ENCODE measurements at places on chromosomes 7 and 10.

- DNase-seq = no peak
These were observed 86.0 kb downstream of the HIP1 start for GRCh38 chr7:75652788-75653187.

GRCh38 chr7:24755541-24756407 is 1.5 kb downstream of the GSDME start:
- no peak for DNase-seq

DNA sequence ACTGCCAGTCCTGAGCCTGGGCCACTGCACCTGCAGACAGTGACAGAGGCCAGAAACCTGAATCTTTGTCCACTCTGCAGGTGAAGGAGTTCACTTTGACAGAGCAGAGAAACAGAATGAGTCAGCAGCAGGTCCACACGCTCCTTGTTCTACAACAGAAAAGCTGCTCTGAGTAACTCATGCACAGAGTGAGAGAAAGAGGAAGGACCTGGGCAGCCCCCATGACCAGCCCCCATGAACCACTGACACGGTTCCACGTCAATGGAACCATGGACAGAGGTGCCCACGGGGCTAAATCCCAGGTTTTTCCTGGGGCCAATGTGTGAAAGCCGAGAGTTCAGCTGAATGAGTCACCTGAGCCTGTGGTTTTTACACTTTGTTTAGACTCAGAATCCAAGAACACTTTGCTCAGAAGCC is 40.8 kb upstream of the CTBP2 start:
- peak; percentile 4 for DNase-seq

- no peak for DNase-seq
These were observed 197.6 kb upstream of the STK17A start for GRCh38 chr7:43385309-43385680.

DNA sequence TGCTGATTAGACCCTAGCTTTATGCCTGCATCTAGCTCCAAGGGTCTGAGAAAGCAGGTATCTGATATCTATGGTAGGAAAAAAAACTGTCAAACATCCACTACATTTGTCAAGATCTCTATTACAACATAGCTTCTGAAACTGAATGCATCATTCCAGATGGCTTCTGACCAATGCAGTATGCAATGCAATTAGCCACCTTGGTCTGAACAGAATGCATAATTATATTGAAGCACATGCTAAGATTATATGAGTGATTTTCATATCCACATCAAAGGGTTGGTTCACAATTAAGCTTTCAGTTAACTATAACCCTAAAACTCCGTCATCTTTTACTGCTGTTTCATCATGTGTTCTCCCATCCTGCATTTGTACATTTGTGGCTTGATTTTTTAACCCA is 271.4 kb downstream of the POLR1F start:
- no peak for DNase-seq

- DNase-seq = no peak
These were observed 65.8 kb upstream of the ZEB1 start for GRCh38 chr10:31253237-31253636.

DNA sequence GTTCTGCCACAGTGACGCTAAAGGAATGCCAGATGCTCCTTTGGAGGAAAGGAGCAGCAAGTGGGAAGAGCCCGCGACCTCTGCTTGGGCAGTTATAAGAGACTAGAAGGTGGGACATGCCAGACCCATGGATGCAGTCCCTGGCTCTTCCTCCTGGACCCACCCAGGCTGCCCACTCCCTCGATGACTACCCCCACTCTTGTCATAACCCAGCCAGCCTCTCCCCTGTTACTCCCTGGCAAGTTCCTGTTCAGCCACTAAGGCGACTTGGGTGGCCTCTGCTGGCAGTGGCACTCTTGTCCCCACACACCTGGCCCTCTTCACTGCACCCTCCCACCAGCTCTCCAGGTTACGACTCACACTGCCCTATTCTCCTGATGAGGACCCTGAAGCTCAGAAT is 33.5 kb downstream of the COL13A1 start:
- DNase-seq = no peak

DNA sequence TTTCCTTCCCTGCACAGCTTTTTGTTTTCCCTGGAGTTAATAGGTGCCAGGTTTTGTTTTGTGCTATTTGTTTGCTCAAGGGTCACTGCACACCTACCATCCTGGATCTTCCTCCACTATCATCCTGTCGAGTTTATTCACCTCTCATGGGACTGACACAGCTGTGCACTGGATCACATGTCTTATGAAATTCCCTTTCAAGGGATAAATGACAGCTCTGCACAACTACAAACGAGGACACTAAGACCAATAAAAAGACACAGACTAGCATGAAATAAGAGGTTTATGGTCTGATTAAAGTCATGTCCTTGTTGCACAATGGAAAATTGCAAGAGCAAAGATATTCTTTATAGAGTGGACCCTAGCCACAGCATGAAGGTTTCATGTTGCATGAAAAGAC is 76.7 kb upstream of the SFMBT2 start:
- DNase-seq = no peak

GRCh38 chr10:35150308-35150707 is 23.7 kb downstream of the CREM start:
- DNase-seq = no peak

GRCh38 chr10:118720685-118721538 is 33.9 kb downstream of the CACUL1 start:
- peak; percentile 71 for DNase-seq

- DNase-seq = no peak
These were observed 358.2 kb downstream of the FGFR2 start for GRCh38 chr10:121240011-121240410.

DNA sequence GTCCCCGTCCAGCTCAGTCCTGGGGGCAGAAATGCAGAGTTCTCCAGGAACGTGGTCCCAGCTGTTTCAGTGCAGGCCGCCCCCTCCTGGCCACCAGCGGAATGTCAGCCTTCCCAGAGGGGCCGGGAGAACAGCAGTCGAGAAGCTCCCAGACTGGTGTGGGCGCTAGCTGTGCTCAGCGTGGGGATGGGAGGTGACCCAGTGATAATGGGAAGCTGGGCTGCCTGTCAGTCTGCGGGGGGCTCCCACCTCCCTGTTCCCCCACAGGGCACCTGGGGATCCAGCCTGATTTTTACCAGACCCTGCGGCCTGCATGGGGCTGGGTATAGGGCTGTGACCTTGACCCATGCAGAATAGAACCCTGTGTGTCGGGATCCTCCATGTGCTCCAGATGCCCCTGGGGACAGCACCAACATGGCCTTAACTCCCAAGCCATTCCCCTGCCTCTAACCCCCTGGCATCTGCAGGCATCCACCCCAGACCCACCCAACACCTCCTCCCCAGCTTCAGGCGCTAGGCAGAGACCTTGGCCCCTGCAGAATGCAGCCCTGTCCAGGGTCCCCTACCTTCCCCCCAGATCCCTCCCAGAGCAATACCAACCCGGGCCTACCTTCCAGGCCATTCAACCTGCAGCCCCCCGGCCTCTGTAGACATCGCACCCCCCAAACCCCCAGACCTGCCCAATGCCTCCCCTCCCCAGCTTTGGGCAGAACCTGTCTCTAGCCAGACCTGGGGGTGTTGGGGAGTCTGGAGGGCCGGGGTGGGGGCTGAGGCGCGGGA is 880 bp upstream of the ELN start:
- peak; percentile 63 for DNase-seq

- DNase-seq = no peak
These were observed 127.9 kb upstream of the SEM1 start for GRCh38 chr7:96837593-96837992.

GRCh38 chr10:52597189-52597863 is 175.3 kb downstream of the MBL2 start:
- DNase-seq = no peak

- DNase-seq = no peak
These were observed 677 bp downstream of the SKAP2 start for GRCh38 chr7:26863518-26864308.

GRCh38 chr10:108583877-108584276 is 1339.4 kb downstream of the XPNPEP1 start:
- DNase-seq = no peak

DNA sequence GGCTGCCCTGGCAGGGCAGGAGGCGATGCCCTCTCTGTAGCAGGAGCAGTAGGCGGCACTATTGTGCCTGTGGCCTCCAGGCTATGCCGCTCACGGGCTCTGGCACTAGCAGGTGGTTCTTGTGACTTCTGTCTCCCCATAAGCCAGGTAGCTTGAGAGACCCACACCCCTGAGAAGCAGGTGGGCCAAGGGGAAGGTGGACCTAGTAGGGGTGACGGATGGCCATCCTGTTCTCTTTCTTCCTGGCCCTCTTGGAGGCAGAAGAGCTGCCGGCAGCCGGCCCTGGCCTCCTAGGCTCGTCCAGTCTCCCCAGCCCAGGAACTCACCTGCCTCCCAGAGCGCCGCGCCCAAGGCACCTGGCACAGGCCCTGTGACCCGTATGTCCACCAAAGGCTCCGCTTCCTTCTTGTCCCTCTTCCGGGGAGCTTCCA is 15.4 kb downstream of the MMRN2 start:
- peak; percentile 38 for DNase-seq

DNA sequence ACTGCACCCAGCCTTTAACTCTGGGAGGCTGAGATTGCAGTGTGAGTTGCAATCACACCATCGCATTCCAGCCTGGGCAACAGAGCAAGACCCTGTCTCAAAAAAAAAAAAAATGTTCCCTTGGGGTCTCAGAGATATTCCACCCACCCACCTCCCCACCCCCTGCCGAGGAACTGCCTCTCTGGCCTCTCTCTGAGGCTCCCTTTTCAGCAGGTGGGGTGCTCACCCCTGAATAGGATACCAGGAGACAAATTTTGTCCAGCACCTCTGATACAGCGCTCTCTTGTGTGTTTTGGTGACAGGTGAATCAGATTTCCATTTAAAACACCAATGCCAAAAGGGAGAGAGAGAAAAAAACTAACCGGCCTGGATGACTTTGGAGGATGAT is 92.6 kb upstream of the KIF5B start:
- DNase-seq = no peak

- no peak for DNase-seq
These were observed 7.5 kb downstream of the NOS3 start for GRCh38 chr7:150998341-150998740.

DNA sequence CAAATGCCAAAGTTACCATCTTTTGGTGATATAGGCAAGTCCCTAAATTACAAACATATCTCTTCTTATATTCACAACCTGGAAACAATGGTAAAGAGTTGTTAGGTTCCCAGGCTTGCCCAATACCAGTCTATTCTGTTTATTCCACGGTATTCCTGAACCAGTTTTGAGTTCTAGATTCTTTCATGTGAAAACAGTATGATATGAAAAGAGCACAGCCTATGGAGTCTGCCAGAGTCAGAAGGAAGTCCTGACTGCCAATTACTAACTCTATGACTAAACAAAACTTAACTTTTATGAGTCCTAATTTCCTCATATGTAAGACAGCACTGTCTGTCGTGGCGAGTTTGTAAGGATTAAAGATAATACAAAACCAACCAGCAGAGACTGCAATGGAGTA is 5.6 kb downstream of the ABI1 start:
- DNase-seq = no peak

DNA sequence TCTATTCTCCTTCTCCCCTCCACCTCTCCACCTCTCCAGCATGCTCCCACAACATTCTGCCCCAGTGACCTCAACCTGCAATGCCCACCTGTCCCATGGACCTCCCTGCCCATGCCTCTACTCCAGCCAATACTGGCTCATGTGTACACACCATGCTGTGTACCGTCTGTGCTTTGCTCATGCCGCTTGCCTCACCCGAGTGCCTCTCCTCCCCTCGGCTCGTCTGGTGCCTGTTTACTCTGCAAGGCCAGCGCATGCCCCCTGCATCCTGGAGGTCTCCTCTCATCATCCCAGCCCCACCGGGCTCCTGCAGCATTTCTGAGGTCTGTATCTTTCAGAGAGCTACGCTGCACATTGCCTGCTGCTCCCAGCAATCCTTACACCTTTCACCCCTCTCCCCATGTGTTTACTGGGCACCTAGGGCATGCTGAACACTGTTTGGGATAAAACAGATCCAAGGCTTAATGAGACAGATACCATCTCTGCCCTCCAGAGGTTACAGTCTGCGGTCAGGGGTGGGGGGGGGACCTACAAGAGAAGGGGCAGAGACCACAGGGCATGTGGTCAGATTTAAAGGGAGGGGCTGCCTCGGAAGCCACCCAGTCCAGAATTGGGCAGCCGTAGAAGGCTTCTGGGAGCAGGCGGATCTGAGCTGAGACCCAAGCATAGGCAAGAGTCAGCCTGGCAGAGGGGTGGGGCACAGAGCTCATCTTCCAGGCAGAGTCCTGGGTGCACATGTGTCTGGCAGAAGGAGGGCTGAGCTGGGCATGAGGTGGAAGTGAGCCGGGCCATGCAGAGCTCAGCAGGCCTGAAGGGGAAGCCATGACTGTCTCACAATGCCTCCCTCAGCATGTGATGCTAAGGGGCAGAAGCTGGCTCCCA is 29.6 kb upstream of the PSAP start:
- no peak for DNase-seq

GRCh38 chr10:1413823-1414222 is 323.5 kb downstream of the ADARB2 start:
- no peak for DNase-seq

DNA sequence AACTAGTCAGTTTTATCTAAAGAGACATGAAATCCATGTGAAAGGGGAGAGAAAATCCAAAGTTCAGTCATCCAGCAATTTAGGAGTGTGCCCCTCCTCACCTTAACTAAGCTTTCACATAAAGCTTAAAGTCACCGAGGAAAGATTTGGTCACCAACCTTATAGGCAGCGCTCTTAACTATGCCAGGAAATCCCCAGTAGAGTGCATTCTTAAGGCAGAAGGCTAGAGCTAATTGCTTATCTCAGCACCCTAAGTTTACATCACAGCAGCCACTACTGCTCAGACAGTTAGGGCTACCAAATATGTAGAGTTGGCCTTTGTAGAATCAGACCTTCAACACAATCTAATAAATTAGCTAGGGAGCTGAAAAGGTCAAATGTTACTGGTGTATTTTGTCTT is 47.9 kb downstream of the MTPN start:
- no peak for DNase-seq

DNA sequence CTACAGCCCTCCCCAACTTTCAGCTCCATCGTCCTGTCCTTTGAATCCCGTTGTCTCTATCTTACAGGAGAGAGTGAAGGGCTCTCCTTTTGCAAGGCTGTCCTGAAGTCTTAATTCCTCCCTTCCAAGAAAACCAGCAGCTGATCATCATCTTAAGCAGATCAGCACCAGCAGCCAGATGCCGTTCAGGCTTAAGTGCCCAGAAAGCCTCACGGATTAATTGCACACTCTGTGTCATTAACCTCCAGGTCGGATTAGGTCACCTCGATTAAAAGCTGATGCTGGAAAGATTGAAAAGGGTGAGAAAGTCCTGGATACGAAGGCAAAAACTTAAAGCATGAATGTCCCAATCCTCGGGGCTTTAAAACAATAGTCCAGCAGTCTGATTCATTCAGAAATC is 24.8 kb upstream of the ADARB2 start:
- DNase-seq = no peak

DNA sequence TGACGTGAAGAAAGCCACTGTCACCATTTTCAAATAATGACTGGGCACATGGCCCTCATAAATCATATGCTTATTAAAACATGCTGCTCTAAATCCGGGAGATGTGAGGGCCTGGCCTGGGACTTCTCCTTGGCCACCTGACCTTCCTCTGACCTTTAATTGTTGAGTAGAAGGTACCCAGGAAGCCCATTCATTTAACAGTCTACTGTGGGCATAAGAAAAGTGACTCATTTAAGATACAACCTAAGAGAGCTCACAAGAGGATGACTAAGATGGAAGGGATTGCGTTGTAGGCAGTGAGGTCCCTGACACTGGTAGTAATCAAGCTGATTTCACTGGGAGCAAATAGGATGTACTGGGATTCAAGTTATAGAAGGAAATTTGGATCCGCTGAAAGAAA is 203.4 kb upstream of the GPR26 start:
- DNase-seq = no peak

Measured in SJSA1 (cell line).